NCI-H2029 treated with DMSO at 0.1 percent for 48 hours (cell line): ENCODE measurements at places on chromosomes 7 and 10.
A peak's percentile ranks its signal among the peaks of the same experiment; 100 is the strongest.

DNA sequence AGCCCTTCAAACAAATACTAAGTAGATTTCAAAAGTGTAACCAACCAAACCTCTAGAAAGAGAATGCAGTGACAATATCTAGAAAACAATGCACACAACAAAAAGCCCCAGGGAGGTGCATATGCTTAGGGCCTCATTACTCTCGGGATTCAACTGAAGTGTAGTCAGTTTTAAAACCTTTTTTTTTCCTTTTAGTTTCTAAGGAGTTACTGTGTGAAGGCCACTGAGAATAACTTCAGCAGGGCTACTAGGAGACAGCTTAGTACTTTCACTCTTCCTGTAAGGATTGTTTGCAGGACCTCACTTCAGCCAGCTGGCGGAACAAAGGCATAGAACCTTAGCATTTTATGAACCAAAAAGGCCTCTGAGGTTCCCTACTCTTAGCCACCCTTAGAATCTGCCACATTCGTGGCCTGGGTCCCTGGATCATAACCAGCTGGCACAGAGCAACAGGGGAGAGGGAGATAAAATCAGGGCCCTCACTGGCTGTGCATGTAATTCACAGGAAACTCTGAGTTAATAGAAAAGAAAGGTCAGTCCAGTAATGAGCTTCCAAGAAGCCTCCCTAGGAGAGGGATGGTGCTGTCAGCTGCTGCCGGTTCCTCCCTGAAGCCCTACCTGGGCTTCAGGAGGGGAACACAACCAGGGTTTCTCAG, 3.6 kb downstream of the VOPP1 start:
- no peak for DNase-seq

DNA sequence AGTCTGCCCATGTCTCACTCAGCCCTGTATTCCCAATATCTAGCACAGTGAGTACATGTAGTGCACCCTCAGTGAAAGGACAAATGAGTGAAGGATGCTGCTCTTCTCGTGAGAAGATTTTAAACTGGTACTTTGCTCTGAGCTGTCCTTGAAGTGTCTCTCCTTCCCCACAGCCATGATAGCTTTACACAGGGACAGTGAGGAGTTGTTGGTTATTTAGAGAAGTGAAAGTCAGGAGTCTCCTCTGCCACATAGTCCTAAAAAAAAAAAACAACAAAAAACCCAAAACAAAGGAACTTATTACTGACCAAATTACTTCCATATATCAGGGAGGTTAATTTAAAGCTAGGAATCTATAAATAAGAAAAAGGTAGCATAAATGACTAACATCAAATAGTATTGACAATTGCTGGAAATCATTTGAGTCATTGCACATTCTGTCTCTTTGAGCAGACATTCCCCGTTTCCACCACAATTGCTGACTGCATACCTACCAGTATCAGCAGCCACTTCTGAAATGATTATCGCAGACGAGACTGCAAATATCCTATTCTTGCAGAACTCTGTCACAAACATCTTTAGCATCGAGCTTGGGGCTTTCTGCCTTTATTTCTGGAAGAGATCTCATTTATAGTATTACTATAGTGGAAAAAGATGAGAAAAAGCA, 202.1 kb downstream of the PTEN start:
- no peak for DNase-seq

GRCh38 chr7:93092757-93093370, 24.9 kb downstream of the SAMD9 start:
- DNase-seq: no peak

- DNase-seq: peak; percentile 96
These were observed 101.8 kb downstream of the EGFR start for GRCh38 chr7:55120501-55121198.

- DNase-seq: no peak
These were observed 380.2 kb downstream of the EXOC4 start for GRCh38 chr7:133633055-133633454.

DNA sequence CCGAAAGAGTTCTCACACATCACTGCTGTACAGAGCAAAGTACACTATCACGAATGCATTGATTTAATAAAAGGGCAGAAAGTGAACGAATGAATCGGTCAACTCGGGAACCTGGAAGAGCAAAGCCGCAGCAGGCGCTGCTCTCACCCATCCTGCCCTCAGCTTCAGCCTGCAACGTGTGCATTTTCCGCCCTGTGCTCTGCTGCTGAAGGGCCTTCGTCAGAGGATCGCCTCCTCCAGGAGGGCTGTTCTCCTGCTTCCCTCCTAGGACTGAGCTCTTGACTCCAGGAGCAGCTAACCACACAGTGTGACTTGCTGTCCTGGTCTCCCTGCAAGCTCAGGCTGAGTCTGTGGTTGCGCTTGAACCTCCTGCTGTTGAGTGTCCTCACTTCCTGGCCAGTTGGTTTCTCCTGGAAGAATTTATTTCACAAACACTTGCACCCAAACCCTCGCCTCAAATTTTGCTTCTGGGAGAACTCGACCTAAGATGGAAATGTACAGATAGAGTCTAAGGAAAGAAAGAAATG, 473.0 kb upstream of the KLF6 start:
- no peak for DNase-seq

GRCh38 chr7:151851145-151851751, 25.7 kb downstream of the PRKAG2 start:
- DNase-seq: no peak

GRCh38 chr10:129712000-129712399, 245.0 kb downstream of the MGMT start:
- DNase-seq: no peak
